ENCODE measurements at places on chromosomes 11 and 22.

- DNase-seq, result no peak
These were observed 7.6 kb downstream of the ATXN10 start for GRCh38 chr22:45678961-45679912.

- DNase-seq, result no peak
These were observed 12.2 kb downstream of the OR5J2 start for GRCh38 chr11:56188602-56189001.

DNA sequence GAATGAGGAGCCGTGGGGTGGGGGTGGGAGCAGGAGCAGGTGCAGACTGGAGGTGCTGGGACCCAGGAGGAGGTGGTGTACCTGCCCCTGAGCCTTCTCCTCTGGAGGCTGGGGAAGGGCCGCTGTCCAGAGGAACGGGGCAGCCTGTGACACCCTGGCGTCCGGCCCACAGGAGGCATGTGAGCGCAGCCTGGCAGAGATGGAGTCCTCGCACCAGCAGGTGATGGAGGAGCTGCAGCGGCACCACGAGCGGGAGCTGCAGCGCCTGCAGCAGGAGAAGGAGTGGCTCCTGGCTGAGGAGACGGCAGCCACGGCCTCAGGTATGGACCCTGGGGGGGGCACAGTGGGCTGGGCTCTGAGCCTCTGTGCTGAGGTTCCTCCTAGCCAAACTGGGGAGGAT lies 42.2 kb upstream of the GCAT start:
- no peak for DNase-seq

GRCh38 chr22:50297510-50298265 lies 9.8 kb downstream of the PLXNB2 start:
- no peak for DNase-seq

DNA sequence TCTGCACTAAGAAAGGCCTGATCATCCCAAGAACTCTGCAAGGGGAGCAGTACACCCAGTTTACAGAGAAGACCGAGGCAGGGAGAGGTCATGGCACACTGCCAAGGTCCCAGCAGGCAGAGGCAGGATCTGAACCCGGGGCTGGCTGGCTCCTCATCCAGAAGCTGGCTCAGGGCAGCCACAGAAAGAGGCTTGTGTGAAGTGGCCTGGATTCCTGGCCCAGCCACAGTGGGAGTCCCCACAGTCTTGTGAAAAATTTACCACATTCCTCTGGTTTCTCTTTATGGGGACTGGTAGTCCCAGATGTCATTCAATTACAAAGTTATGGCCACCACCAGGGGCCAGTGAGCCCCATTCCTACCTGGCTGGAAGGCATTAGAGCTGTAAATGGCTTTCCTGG lies 440.5 kb downstream of the MIAT start:
- no peak for DNase-seq

- DNase-seq, result no peak
These were observed 259.2 kb upstream of the SORL1-AS1 start for GRCh38 chr11:121711939-121712338.

- no peak for DNase-seq
These were observed 45.1 kb downstream of the LRFN4 start for GRCh38 chr11:66901964-66902390.

DNA sequence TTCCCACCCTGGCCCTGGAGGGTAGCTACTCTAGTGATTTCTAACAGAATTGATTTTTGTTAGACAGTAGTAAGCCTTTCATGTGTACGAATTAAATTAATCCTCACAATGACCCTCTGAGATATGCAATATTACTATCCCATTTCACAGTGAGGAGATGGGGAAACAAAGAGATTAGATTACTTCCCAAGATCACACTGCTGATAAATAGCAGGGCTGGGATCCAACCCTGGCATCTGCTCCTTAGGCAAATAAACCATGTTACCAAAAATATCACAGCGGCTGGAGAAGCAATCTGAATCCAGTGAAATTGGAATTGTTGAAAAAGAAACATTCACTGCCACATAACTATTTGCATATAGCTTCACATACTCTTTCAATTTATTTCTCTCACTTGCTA lies 12.8 kb upstream of the CAVIN3 start:
- DNase-seq, result no peak

- no peak for DNase-seq
These were observed 656 bp downstream of the SRRD start for GRCh38 chr22:26484360-26484706.

DNA sequence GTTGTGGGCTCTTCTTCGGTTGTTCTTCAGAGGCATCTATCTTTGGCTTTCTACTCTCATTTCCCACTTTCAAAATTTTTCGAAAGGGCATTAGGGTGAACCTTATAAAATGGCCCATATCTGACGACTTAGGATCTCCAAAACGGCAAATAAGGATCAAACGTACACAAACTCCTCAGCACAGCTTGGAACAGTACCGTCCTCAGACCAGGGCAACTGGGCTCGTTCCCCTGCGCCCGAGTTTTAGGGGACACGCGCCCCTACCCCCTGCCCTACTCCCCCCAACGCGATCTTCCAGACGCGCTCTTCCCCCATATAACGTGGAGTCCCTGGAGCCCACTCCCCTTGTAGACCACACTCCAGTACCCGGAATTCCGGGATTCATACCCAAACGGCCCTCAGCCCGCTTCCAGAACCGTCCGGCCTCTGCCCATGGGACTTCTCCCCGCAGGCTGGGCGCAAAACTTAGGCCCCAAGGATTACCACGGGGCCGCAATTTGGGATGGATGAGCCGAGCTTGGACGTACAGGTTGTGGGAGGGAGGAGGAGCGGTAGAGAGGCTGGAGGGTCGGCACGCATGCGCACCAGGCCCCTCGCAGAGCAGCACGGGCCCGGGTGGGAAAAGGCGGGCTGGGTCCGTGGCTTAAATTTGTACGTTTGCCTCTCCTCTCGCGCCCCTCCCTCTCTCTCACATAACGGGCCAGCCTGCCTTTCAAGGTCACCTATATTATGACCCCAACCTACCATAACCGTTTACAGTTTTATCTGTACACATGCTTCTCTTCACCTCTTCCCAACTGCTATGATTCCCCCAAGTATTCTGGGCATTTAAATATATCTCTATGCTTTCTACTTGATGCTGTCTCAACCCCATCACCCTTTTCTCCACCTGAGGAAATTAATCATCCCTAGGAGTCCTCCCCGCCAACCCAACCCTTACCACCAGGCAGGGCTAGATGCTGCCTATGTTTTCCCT lies 3.4 kb downstream of the CCDC89 start:
- no peak for DNase-seq

- no peak for DNase-seq
These were observed 2.4 kb downstream of the RNF121 start for GRCh38 chr11:71931245-71931602.

DNA sequence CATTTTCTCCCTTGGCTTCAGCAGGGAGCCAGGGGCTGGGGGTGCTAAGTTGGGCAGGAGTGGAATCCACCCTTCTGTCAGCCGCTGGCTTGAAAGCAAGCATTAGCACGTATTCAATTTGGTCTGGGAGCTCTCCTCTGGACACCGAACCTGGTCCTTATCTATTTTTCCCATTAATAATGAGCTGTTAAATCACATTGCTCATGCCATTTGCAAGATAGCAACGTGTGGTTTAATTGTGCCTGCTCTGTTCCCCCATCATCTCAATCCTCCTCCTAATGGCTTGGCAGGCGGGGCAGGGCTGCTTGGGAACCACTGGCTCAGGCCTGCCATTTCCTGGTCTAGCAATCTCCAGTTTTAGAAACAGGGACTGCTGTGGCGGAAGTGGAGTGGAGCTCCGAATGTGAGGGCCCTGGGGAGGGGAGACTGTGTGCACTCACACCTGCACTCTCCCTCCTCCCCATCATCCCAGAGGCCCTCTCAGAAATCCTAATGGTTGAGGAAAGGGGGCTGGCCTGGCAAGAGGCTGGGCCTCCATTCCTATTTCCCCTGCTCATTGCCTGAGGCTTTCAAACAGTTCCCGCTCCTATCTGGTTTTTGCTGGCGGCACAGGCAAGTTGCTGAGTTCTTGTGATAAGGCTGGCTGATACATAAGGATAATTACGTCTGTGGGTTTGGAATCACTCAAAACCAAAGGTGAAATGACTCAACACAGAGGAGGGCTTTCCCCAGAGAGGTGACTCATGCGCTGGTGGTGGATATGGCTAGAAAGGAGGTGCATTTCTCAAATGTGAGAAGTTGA lies 201.2 kb upstream of the E2F8 start:
- DNase-seq, result no peak

DNA sequence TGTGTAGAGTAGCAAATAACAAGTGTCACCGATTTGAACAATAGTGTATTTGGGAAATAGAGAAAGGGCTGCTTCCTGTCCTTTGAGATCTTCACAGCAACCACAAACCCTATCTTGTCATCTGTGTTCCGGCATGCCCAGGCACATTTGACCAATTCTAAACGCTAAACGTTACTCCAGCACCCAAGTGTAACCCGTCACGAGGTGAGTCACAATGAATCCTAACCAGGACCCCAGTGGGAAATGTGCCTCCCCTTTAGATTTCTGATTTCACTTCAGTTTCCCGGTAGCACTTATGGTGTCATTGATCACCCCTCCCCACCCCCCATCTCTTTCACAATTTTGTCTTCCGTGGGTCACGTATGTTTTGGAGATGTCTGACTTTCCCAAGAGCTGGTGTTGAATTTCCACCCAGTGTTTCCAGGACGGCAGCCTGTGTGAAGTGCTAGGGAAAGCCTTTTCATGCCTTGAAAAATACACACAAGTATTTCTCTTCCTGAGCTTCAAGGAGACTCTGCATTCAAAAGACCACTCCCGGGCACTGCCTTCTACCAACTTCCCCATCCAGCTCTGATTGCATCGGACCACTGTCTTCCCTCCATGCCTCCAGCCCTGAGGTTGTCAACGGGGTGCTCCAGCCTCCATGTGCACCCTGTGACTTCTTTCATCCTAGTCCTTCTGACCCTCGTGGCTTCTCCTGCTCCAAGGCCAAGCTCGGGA lies 10.5 kb upstream of the C11orf24 start:
- DNase-seq, result no peak

GRCh38 chr22:35915477-35916013 lies 113.1 kb downstream of the RBFOX2 start:
- DNase-seq, result no peak

DNA sequence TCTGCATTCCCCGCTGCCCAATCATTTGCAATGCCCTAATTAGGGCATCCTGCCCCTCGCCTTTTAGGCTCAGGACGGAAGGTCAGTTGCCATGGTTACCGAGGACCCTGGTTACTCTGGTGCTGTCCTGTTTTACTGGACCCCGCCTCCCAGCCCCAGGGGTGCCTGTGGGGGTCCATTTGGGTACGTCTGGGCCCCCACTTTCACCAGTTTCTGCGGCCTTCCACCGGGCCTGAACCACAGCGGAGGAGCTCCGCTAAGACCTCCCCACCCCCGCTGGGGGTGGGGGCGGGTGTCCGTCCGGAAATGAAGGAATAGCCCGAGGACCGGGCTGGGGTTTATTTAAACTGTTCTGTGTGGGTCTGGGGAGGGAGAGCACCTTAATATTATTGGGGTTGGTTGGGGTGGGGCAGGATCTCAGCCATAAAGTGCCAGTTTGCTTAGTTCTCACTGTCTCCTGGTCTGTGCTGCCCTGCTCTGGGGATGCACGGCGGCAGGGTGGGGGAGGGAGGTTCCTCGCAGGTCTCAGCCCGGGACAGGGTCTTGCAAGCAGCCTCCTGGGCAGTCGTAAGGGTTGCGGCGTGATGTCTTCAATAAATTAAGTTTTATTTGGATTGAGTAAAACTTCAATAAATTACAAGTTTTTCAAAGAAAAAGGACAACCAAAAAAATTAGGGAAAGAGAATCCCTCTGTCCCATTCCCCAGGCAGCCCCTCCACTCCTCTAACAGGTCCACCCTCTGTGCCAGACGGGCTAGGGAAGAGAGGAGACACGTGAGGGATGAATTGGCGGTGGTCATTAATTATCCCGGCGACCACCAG lies 5.3 kb downstream of the PHOX2A start:
- no peak for DNase-seq
